Psoas muscle (tissue), 8 donors: ENCODE measurements at places on chromosomes 13 and 19. TPM values are rescaled to one million over a fixed set of nuclear protein-coding genes. Genes with fewer than 3 reads are reported as not detected.

- DNase-seq = no peak
Measured at GRCh38 chr13:23622985-23623384, 52.8 kb downstream of the TNFRSF19 start.

DNA sequence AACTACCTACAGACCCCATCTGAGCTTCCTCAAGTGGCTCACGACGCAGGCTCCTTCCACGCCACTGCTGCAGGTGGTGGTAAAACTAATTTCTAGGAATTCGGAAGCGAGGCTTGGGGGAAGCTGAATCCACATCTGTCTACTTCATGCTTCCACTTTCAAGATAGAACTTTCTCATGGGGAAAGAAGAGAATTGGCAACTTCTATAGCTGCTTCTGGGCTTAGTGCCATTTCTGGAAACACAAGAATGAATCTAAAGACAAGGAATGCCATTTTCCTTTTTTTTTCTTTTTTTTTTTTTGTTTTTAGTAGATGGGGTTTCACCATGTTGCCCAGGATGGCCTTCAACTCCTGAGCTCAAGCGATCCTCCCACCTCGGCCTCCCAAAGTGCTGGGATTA, 2.8 kb upstream of the NLRP12 start:
- DNase-seq = no peak

DNA sequence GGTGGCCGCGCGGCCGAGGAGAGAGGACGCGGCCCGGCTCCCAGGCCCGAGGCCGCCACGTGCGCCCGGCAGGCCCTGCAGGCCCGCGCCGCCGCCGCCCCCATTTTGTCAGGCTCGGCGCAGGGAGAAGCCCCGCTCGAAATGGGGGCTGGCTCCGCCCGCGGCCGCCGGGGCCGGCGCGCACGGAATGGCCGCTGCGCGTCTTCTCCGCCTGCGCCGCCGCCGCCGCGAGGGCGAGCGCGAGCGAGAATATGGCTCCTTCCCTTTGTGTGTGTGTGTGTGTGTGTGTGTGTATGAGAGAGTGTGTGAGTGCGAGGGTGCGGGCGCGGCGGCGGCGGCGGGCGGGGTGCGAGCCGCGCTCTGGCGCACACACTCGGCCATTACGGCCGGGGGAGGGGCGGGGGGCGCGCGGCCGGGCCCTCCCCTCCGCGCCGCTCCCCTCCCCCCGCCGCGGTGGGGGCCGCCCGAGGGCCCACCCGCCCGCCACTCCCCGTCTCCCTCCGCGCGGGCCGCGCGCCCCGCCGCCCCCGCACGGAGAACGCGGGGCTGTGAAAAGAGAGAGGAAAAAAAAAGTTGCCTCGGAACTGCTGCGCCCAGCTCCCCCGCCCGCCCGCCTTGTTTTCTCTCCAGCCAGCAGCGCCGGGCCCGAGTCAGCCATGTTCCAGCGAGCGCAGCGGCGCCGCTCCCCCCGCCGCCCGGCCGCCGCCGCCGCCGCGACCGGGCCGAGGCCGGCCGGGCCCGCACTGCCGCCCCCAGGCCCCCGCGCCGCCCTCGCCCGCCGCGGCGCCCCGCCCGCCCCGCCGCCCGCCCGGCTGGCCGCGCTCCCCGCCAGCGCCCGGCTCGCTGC, 1.0 kb downstream of the HMGB1 start:
- peak; percentile 88 for DNase-seq

- DNase-seq = no peak
Measured at GRCh38 chr13:101739382-101740178, 287.1 kb downstream of the ITGBL1 start.

DNA sequence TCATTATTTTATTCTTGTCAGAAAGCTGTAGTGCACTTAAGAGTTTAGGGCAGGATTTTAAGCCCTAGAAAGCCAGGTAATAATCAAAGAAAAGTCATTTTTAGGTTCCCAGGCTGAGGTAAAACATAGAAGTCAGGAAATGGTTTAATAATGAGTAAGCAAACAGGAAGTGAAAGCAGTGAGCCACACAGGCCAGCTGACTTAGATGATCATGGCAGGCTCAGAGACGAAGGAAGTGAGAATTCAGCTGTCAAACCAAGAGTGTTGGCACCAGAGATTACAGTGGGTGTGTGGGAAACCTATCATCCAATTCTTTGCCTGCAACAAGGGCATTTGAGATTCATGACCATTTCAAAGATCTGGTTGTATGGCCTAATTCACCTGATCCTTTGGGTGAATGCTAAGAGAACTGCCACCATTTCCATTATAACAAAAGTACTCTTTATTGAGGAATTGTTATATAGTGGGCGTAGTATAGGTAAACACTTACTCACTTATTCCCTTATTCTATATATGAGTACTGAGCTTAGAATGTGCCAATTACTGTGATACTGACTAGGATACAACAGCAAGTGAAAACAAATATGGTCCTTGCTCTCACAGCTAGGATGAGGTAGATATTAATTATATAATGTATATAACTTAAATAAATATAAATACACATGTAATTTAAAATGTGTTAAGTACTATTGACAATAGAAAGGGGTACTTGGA, 103.7 kb upstream of the EDNRB start:
- DNase-seq = no peak

GRCh38 chr13:81658598-81659370, 1317.9 kb upstream of the SPRY2 start:
- no peak for DNase-seq

GRCh38 chr13:73556128-73556527, 497.3 kb downstream of the KLF5 start:
- DNase-seq = no peak

GRCh38 chr19:47049307-47049700, 880 bp upstream of the TMEM160 start:
- DNase-seq = no peak

DNA sequence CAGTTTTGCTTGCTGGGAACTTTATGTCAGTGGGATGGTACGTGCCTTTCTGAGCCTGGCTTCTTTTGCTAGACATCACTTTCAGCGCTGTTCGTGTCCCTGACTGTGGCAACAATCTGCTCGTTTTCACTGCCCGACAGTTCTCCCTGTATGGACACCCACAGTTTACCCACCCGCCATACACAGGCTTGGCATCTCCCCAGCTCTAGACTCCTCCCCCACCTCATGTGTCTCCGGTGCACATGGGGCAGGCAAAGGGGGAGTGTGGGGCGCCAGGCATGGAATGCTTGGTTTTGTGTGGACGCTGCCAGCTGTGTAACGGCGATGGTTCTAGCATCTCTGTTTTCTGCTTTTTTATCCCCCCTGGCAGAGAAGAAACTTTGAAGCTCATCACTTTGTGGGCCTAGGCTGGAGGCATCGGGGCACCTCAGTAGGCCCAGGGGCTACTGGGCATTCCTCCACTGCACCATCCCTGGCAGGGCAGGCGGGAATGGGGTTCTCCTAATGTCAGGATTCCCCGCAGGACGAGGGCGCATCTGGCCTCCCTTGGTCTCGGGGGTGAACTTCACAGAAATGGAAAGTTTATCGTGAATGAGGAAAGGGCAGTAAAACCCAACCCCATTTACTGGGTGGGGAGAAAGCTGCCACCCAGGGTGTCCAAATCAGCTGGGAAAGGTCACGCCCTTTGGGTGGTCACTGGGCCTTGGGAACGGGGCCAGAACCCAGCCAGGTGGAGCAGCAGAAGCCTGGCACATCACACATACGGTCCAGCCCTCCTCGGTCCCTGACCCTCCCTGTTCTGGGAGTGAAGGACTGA, 60.8 kb downstream of the CEBPG start:
- no peak for DNase-seq

GRCh38 chr13:20497006-20497775, 28.5 kb downstream of the CRYL1 start:
- DNase-seq = no peak

DNA sequence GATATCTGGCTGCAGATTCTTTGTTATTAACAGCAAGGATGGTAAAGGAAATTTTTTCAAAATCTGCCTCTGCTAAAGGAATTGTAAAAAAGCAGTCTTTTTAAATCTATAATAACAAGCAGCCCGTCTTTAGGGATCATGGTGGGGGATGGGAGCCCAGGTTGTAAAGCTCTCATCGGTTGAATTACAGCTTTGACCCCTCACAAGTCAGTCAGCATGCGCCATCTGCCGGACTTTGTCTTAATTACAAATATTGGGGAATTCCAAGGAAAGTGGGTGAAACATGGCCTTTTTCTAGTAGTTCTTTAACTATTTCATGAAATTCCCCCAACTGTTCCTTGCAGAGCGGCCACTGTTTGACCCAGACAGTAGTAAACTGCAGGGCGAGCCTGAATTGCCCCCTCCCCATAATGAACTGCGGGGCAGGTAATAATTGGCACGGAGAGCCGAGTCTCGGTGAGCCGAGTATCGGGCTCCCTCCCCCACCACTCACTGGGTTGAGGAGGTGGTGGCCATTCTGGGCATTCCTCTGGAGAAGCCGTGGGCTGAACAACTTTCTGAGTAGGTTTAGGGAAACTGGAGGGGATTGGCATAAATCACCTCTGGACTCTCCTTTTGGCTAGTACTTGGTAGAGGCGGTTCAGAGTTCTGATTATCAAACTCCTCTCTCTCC, 11.6 kb downstream of the ZNF578 start:
- no peak for DNase-seq

DNA sequence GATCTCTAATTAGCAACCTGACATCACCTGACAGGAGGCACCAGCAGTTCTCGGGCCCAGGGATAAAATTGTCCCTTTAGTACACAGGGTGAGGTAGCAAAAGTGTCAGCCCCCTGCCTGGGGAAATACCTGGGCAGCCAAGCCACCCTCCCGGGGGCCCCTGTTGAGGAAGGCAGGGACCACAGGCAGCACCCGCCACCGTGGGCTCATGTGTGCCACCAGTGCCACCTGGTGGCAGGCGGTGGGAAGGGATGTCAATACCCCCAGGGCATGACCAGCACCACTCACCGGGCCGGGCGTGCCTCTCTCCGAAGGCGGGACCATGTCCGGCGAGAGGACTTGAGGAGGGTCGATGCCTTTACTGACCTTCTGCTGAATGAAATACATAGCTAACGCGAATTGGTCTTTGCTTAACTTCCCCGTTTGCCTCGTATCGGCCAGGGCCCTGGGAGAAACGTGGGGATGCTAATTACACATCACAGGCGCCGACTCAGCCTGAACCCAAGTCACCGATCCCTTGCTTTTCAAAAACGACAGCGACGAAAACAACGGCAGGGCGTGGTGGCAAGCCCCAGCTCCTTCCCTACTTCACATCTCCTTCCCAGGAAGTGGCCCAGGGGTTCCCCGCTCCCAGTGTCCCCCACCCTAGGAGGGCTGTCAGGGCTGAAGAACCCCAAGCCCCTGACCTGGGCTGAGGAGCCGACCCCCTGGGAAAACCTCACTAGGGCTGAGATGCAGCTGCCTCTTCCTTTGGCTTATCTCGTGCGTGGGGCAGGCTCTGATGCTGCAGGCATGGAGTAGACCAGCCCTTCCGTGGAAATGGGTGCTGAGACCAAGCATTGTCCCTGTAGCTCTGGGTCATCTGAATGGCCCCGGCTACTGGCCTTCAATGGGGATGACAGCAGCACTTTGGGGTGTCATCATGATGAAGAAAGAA, 53.8 kb downstream of the EPS15L1 start:
- peak; percentile 83 for DNase-seq

DNA sequence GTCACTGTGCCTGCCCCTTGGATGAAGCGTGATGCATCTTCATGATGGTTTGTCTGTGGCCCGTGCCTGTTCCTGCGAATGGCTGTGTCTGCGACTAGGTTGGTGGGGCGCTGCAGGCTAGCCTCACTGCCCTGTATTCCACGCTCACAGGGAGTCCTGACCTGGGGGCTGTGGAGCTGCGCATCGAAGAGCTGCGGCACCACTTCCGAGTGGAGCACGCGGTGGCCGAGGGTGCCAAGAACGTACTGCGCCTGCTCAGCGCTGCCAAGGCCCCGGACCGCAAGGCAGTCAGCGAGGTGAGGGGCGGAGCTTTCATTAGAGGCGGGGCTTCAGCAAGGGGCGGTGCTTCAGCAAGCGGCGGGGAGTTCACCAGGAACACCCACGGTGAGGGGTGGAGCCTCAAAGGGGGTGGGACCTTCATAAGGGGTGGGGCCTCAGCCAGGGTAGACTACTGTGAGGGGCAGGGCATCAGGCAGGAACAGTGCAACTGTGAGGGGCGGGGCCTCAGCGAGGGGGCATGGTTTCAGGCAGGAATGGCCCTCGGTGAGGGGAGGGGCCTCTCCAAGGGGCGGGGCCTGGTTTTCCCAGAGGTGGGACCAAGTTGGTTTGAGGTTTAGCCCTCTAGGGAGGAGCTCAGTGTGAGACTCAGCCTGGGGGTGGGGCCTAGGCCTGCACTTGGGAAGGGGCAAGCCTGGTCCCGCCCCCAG, 17.2 kb downstream of the PKN1 start:
- DNase-seq = peak; percentile 41

GRCh38 chr19:17431417-17431816, 11.6 kb downstream of the MVB12A start:
- DNase-seq = no peak

DNA sequence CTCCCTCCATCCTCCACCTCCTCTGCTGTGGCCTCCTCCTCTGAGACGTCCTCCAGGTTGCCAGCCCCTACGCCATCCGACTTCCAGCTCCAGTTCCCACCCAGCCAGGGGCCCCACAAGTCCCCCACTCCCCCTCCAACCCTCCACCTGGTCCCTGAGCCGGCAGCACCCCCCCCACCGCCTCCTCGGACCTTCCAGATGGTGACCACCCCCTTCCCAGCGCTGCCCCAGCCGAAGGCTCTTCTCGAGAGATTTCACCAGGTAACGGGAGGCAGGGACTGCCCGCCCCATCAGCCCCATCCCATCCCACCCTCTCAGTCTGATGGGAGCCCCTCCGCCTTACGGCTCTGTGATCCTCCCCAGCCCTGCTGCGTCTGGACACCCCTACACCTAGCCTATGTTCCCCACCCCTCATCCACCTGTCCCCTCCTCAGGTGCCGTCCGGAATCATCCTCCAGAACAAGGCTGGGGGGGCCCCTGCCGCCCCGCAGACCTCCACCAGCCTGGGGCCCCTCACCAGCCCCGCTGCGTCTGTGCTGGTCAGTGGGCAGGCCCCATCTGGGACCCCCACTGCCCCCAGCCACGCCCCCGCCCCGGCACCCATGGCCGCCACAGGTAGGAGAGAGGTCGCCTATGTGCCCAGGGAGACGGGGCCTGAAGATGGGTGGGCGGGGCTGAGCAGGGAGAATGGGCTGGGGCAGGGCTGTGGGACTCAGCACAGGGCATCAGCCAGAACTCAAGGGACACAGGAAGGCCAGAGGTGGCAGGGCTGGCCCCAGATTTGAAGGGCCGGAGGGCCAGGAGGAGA, 18.6 kb upstream of the EHD2 start:
- peak; percentile 48 for DNase-seq

DNA sequence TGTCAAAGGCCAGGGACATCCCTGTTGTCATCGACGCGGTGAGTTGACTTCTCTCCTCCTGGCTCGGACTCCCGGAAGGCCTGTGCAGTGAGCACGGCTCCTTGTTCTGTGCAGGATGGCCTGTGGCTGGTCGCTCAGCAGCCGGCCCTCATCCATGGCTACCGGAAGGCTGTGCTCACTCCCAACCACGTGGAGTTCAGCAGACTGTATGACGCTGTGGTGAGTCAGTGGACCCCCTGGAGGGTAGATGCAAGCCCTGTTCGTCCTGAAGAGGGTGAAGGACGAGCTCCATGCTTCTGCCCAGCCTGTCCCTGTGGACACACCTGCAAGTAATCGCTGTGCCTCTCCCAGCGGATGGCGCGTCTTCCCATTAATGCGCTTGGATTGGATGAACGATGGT, 19.2 kb downstream of the NAXD start:
- DNase-seq = no peak

- DNase-seq = no peak
Measured at GRCh38 chr19:7113233-7113632, 43.7 kb downstream of the ZNF557 start.

GRCh38 chr19:16541526-16542044, 652 bp downstream of the CHERP start:
- DNase-seq = peak; percentile 26

The SYT5 gene
- not detected for polyA plus RNA-seq

The BEST2 gene
- 0.37 TPM for polyA plus RNA-seq

The DNMT1 gene
- 25.2 TPM for polyA plus RNA-seq

The DCLK1 gene
- polyA plus RNA-seq = 3.9 TPM

The ATP8A2 gene
- not detected for polyA plus RNA-seq

The TGFB1 gene
- 2.8 TPM for polyA plus RNA-seq

The MPND gene
- polyA plus RNA-seq = 9.7 TPM
